ENCODE measurements at places on chromosomes 3 and 15.
A peak's percentile ranks its signal among the peaks of the same experiment; 100 is the strongest.

- no peak for DNase-seq
Observed at GRCh38 chr3:37907906-37908305, 46.2 kb downstream of the CTDSPL start.

DNA sequence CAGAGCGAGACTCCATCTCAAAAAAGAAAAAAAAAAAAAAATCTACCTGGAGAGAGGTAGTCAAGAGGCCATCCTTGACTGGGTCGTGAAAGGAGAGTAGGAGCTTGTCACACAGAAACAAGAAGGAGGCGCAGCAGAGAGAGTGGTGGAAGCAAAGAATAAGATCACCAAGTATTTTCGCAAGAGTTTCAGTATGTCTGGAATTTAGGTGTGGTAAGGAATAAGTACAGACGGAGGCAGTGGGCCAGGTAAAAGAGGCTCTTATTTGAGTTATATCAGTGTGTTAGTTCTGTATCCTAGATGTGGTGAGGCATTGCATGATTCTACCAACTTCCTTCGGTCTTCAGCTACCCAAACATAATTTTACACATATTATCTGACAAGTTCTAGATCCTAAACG lies 14.6 kb upstream of the ATP10A start:
- DNase-seq: no peak

DNA sequence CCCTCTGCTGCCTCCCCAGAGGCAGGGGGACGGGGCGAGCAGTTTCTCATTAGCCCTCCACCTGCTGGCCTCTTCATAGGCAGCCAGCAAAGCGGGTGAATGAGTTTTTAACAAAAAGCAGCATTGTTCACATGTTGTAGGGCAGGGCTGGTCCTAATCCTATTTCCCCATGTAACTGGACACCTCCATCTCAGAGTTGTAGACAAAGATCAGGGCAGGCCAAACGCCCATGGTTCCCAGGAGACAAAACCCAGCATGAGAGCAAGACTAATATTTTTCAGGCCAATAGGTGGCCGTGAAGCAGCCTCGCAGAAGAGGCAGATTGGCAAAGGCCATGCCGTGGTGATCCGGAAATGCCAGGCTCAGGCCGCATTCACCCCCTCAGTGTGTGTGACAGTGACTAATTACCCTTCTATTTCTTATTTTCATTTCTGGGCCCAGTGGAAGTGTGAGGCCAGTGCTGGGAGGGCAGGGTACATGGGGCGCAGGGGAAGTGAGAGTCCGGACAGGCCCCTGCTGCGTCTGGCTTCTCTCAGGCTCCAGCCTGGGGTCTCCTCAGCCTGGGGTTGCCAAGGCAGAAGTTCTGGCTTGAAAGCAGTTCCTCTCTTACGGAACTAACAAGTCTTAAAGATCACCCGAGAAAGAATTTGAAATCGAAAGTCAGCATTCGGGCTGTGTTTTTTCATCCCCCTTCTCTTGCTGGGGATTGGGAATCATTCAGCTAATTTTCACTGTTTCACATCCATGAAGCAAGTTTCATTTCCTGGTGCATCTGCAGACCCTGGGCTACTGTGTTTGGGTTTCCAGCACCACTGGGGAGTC lies 64.8 kb downstream of the BOC start:
- no peak for DNase-seq

DNA sequence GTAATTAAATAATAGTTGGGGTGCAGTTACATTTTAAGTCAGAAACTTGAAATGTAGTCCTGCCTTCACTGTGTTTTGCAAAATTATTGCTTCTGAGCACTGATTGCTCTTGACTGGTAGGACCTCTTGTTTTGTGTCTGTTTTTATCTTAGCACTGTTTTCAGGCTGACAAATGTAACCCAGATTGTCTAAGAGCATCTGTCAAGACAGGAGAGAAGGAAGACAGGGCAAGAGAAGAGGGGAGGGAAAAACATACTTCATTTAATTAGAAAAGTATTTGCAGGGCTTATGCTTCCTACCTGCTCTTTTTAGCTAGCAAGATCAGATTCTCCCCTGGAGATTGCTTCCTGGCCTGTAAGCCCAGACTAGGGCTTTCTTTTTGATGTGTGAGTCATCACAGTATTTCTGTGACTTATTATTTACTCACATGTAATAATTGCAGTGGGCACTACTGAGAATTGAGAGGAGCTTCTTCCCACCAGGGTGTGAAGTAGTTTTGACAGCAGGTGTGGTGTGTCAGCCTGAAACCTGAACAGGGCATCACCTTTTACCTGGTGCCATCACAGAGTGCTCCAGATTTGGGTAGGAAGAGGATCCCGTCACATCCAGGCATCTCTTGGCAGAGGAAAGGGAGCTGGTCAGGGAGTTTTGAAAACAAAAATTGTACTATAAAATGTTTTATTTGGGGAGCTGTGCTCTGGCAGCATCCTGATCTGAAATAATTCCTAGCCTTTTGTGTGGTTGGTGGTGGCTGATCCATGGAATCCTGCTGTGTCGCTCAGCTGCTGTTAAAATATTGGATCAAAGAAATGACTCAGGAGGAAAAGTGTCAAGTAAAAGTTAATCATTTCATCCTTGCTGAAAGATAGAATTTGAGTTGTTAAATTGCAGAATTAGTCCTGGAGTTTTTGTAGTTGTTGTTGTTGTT lies 98.2 kb downstream of the TMEM108 start:
- no peak for DNase-seq

DNA sequence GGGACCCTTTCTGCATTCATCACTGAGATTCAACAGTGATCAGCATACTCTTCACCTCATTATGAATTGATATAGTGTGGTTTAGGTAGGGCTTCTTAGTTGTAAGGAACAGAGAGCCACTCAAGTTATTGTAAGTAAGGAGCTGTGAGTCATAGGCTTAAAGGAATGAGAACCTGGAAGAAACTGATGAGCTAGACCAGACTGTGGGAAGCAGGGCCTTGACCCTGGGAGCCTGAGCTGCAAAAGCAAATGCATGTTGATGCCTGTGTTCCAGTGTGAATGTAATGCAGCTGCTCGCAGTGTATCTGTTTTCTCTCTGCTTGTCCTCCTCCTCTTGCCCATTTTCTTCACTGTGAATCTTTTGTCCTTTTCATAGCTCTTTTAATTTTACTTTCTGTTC lies 13.6 kb downstream of the ZKSCAN7 start:
- no peak for DNase-seq

GRCh38 chr3:154111365-154111935 lies 9.7 kb upstream of the ARHGEF26 start:
- no peak for DNase-seq

GRCh38 chr3:41893977-41894376 lies 67.9 kb downstream of the ULK4 start:
- DNase-seq: peak; percentile 15

GRCh38 chr3:172516318-172517214 lies 6.7 kb downstream of the TNFSF10 start:
- no peak for DNase-seq

DNA sequence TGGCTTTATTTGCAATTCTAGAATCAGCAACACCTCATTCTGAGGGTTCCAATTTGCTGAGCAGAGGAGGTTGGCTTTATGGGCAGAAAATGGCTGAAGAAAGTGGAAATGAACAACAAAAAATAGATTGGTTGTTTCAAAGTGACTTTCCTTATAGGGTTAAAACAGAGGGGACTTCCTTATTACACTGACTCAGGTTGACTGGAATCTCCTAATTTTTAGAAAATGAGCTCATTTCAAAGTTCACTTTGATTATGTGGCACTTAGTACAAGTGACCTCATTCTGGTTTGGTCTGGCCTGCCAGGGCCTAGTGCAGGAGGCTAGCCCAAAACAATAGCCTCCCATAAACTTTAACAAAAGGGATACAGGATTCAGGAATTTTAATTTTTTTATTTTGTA lies 41.4 kb downstream of the NFKBIZ start:
- no peak for DNase-seq

DNA sequence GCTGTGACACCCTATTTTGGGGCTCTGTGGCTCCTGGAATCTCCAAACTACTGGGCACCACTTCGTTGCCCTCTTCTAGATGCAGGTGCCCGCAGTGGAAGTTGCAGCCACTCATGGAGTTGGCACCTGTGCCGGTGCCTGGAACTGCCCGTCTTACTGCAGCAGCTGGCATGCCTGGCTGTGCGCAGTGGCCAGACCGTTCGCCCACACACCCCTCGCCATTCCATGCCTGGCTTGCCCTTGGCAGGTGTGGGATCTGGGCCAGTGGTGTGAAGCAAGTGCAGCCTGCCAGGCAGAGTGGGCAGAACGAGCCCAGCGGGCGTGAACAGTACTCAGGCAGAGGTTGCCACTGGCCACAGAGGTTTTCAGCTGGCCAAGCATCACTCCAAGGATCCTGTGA lies 1286.7 kb downstream of the ROBO1 start:
- DNase-seq: no peak

GRCh38 chr3:126258670-126259069 lies 78.3 kb upstream of the ALDH1L1 start:
- no peak for DNase-seq

GRCh38 chr15:47609693-47610092 lies 107.6 kb upstream of the SEMA6D start:
- no peak for DNase-seq

DNA sequence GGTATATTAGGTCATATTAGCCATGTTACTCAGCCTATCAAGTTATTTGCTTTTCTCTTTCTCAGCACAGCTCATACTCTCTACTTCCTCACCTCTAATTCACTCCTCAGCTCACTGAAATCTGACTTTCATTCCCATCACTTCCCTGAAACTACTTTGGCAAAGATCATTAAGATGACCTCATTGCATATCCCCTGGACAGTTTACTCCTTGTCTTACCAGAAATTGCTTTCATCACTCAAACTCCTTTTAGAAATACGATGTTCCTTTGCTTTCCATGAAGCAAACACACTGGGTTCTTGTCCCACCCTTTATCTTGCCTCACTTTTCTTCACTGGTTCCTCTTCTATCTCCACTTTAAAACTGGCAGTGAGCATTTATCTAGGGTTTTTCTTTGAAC lies 354.4 kb downstream of the TUSC7 start:
- DNase-seq: no peak

GRCh38 chr3:183802989-183803388 lies 22.4 kb downstream of the MAP6D1 start:
- DNase-seq: no peak

- peak; percentile 69 for DNase-seq
Observed at GRCh38 chr15:79595995-79596622, 164.0 kb downstream of the MINAR1 start.

DNA sequence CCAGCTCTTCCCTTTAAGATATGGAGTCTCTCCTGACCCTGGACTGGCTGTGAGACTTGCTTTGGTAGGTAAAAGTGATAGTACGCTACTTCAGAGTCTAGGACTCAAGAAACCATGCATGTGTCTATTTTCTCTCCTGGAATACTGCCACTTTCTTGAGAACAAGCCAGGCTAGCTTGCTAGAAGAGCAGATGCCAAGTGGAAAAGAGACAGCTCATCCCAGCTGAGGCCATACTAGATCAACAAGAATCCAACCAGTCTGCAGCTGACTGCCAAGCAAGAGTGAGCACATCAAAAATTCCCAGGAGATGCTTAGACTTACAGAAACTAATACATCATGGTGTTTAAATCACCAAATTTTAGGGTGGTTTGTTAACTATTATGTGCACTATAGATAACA lies 208.3 kb upstream of the RBMS3 start:
- no peak for DNase-seq

- no peak for DNase-seq
Observed at GRCh38 chr3:105812194-105812586, 56.6 kb downstream of the CBLB start.

GRCh38 chr15:81160312-81161159 lies 26.5 kb downstream of the CFAP161 start:
- no peak for DNase-seq

GRCh38 chr15:50773389-50773788 lies 7.9 kb upstream of the SPPL2A start:
- no peak for DNase-seq

- no peak for DNase-seq
Observed at GRCh38 chr3:16071206-16071605, 103.3 kb upstream of the GALNT15 start.

DNA sequence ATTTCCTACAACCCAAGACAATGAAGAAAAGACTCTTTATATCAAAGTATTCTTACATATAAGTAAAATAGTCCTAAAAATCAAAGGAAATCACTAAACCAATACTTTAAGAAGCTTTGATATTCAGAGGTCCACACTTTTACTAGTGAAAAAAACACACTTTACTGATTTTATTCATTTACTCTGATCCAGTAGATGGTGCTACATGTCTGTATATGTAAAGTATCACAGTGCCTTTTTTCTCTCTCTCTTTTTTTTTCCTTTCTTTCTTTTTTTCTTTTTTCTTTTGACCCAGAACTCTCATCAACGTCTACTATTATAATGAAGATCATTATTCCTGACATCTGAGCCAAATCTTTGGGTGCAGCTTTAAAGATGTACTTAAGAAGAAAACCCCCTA lies 10.8 kb upstream of the CCDC39 start:
- DNase-seq: no peak

DNA sequence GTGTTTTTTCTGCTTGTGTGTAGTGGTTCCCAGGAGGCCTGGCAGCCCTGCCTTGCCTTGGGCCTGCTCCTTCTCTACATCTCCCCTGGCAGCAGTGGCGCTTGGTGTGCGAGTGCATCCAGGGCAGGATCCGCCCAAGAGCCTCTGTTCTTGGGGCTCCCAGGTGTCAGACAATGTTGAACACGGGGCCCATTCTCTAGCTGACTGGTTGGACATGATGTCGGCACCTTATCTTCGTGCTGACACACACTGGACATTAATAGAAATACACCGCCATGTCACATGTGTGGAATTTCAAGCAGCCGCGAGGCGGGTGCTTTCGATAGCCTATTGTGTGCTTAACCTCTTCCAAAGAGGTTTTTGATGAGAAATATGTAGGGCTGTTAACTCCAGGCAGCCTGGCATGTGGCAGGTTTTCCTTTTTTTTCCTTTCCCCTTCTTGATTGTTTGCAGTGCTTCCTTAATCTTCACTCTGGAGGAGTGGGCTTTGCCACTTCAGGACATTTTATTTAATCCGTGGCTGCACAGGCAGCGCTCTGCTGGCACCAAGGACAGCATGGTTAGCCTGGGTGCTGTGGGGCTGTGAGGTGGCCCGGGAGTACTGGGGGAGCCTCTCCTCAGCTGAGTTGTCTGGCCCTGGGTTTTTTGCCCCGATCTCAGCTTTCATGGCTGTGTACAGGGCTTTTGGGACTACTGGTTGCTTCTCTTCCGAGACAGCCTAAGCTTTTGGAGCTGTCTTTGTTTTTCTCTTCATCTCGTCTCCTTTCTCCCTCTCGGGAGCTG lies 42.5 kb downstream of the CHCHD6 start:
- peak; percentile 59 for DNase-seq

DNA sequence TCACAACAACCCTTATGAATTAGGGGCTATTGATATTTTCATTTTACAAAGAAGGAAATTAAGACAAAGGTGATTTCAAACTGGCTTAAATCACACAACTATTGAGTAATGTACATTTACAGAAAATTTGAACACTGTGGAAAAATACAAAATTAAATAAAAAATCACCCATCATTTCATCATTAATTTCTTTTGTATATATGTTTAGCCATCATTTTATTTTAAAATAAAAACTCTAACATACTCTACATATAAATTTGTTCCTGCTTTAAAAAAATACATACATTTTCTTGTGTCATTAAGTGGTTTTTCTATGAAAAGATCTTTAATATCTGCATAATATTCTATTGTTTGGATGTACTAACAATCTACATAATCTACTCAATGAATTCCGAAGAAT lies 20.2 kb downstream of the CLDN11 start:
- no peak for DNase-seq

- DNase-seq: no peak
Observed at GRCh38 chr15:77839456-77839855, 206.7 kb upstream of the LINGO1 start.

Data from HTR-8/SVneo (cell line).